Osteoblast (primary cell): ENCODE measurements at places on chromosomes 4 and X.

DNA sequence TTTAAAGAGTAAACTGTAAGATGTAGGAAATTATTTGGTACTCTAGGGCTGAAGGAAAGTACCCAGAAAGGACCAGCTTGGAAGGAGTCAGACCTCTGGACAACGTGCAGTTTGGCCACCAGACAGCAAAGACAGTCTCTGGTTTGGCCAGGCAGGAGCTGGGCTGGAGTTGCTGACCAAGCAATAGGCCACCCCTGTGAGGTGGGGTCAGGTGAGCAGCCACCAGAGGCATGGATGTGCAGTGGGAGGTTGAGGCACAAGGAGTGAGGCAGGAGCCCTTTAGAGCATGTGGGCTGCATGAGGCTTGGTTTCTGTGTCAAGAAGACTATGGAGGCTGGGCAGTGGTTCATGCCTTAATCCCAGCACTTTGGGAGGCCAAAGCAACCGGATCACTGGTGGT lies 17.7 kb upstream of the MRFAP1 start:
- DNase-seq = no peak

DNA sequence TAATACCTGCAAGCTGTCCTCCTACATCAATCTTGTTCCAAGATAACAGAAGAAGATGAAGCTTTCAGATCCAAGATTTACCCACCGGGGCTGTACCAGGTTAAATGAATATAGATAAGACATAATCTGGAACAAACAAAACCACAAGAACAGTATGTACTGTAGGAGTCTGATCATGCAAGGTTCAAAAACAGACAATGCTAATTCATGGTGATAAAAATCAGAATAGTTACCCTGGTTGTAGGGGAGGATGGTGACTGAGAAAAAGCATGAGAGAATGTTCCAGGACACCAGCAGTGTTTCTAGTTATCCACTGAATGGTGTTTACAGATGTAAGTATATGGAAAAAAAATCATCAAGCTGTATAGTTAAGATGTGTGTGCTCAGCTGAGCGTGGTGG lies 211.6 kb upstream of the TBL1X start:
- DNase-seq = no peak

- peak; percentile 31 for DNase-seq
These were observed 52.3 kb downstream of the LGI2 start for GRCh38 chr4:24978291-24979075.

DNA sequence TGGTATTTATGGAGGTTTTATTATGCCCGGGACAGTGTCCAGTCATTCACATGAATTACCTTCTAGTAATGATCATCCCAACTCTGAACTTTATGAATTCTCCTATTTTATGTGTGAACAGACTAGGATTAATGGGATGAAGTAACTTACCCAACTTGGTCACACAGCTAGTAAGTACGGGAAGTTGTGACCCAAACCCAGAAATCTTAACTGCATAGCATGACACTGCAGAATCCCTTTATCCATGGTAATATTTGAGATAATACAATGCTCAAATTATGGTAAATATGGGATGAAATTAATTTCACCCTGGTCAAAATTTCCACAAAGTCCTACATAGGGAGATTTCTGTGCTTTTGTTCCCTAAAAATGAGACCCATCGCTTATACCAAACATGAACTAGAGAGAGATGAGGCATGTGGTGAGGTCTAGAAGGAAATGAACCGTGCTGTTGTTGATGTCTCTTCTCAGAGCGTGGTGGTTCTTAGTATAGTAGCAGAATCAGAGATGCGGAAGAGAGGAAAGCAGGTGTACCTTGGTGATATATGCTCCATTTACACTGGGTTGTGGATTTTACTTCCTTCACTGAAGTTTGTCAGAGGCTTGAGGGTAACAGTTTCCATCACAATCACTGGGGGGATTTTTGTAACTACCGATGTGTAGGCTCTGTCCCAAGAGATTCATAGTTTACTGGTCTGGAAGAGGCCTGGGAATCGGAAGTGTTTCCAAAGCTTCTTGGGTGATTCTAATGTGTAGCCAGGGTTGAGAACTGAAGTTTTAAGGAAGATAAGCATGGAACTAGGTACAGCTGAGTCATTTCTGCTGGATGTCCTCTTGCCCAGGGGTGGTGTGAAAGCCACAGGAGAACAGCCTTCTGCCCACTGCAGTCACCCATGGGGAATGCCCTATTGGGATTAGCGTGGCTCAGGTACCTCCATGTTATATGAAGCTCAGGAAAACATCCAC lies 30.2 kb upstream of the FAM9C start:
- no peak for DNase-seq

GRCh38 chr4:10403633-10404445 lies 53.4 kb downstream of the ZNF518B start:
- DNase-seq = peak; percentile 59

GRCh38 chrX:102765217-102765616 lies 44.7 kb downstream of the GPRASP3 start:
- peak; percentile 58 for DNase-seq
